ENCODE measurements at places on chromosomes 1 and 21.

DNA sequence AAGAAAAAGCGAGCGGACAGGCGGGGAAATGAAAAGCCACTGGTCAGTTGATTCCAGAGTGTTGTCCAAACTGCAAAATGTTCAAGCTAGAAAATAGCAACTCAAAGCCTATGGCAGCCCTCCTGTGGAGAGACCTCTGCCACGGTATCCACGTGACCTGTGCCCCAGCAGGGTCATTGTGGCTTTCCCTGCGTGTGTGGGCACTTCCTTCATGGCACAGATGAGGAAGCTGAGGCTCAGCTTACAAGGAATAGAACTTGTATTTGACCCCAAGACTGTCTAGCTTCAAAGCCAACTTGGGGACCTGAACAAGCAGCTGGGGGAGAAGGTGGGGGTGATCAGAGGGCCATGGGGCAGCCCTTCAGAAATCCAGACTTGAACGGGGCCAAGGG is 15.6 kb upstream of the PLEKHG5 start:
- no peak for DNase-seq

- DNase-seq = peak; percentile 56
These were observed 128.3 kb downstream of the CASZ1 start for GRCh38 chr1:10667861-10668761.

GRCh38 chr1:208162903-208163302 is 81.3 kb downstream of the PLXNA2 start:
- no peak for DNase-seq

- DNase-seq = peak; percentile 83
These were observed 1.0 kb upstream of the ATP2B4 start for GRCh38 chr1:203625628-203626019.

GRCh38 chr1:154154534-154155191 is at the start of gene NUP210L:
NUP210L (minus strand) TSS chr1:154155073.
- no peak for DNase-seq

- no peak for DNase-seq
These were observed 158.2 kb downstream of the TGFBR3 start for GRCh38 chr1:91727763-91728162.

GRCh38 chr1:200982071-200982945 is 41.2 kb downstream of the KIF21B start:
- no peak for DNase-seq

- no peak for DNase-seq
These were observed 13.8 kb downstream of the HEYL start for GRCh38 chr1:39625462-39626273.

- no peak for DNase-seq
These were observed 13.7 kb downstream of the SLC45A3 start for GRCh38 chr1:205666372-205667166.

DNA sequence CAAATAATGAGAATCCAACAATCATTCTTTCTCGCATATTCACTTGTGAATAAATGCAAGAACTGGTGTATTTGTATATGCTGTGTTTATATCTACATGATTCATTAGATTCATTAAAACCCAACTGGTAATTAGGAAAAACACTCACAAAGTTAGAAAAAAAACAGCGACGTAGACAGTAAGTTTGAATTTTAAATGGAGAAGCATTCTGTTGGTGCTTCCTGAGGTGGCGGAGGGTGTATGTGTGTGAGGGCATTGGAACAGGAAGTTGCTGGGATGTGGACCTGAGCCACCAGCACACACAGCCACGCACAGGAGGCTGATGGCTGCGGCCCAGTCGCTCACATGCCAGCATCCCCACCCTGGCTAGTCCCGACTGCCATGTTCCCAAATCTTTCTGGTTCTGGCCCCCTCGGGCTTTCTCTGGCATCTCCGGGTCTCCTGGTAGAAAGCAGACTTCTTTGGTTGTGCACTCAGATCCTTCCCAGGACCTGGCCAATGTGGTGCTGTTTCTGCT is 121.6 kb upstream of the IRF2BP2 start:
- DNase-seq = no peak

DNA sequence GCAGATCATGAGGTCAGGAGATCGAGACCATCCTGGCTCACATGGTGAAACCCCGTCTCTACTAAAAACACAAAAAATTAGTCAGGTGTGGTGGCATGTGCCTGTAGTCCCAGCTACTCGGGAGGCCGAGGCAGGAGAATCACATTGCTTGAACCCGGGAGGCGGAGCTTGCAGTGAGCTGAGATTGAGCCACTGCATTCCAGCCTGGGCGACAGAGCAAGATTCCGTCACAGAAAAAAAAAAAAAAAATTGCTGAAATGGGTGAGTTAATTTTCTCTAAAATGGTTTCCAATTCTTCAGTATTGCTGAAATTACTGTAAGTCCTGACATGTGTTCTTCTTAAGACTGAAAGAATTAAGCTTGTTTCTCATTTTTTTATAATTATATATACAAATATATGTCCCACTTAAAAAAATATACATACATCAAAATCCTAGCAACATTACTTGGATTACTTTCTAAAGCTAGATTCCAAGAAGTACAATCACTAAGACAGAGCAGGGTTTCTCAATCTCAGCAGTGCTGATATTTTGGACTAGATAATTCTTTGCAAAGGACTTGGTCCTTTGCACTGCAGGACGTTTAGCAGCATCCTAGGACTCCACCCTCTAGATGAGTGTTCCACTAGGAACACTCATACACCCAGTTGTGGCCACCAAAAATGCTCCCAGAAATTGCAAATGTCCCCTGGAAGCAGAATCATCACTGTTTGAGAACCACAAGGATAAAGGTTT is 24.8 kb downstream of the ZNHIT6 start:
- no peak for DNase-seq

- DNase-seq = no peak
These were observed 14.5 kb upstream of the ERRFI1 start for GRCh38 chr1:8040586-8040985.

DNA sequence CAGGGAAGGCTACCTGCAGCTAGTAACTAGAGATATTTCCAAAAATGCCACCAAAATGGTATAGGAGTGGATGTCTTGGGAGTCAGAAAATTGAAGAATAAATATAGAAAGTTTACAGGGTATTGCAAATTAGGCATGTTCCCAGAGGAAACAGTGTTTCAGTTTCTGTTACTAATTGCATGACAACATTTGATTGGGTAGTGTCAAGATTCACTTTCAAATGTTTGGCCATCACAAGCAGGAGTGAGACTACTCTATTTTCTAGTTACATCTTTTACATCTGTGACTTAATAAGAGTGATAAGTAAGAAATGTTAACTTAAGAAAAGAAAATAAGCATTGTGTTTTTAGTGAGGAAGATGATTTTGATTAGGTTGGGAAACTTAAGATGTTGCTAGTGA is 30.2 kb downstream of the AMY1C start:
- no peak for DNase-seq

GRCh38 chr21:27362249-27362648 is 395.4 kb upstream of the ADAMTS5 start:
- no peak for DNase-seq

- DNase-seq = no peak
These were observed 11.8 kb upstream of the NTMT2 start for GRCh38 chr1:170133766-170134495.

GRCh38 chr1:36560621-36561360 is 78.1 kb upstream of the CSF3R start:
- DNase-seq = no peak

DNA sequence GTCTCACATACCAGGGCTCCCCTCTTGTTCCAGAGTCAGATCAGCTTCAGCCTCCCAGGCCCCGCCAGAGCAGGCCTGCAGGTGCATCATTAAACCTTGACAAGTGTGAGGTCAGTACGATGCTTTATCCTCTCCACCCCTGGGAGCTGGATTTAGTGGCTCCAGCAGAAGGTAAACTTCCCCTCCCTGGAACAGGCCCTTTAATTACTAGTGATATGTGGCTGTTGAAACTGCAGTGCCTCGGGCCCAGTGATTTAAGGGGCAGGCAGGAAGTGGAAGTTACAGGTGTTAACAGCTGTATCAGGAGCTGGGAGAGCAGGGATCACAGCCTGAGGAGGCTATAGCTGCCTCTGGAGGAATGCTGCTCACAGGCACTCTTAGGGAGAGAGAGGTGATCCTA is 132.4 kb upstream of the KLHDC7A start:
- no peak for DNase-seq
